ENCODE measurements at places on chromosomes 1 and 21. TPM values are rescaled to one million over a fixed set of nuclear protein-coding genes. Genes with fewer than 3 reads are reported as not detected.

SLAMF6 gene
- total RNA-seq: 34.1 TPM

ADGRL4 gene
- not detected for total RNA-seq

TFF2 gene
- not detected for total RNA-seq

EFNA3 gene
- total RNA-seq: 2.3 TPM

ATAD3C gene
- 0.16 TPM for total RNA-seq

FAM131C gene
- total RNA-seq: 0.41 TPM

ELOVL1 gene
- 74.2 TPM for total RNA-seq

SF3B4 gene
- 107 TPM for total RNA-seq

SELP gene
- total RNA-seq: 0.18 TPM

SLAMF9 gene
- not detected for total RNA-seq

LY9 gene
- 9.2 TPM for total RNA-seq

LRIF1 gene
- total RNA-seq: 20.3 TPM

CCDC27 gene
- total RNA-seq: not detected

PDZK1IP1 gene
- total RNA-seq: not detected

DLGAP3 gene
- total RNA-seq: 0.25 TPM

SLAMF7 gene
- total RNA-seq: 6.8 TPM

NMNAT2 gene
- not detected for total RNA-seq

THRAP3 gene
- 152 TPM for total RNA-seq

RIMS3 gene
- total RNA-seq: 2.5 TPM

SLC39A1 gene
- 41.2 TPM for total RNA-seq

DPH2 gene
- 38.6 TPM for total RNA-seq

KRTAP19-1 gene
- not detected for total RNA-seq

LCE1A gene
- not detected for total RNA-seq

VWA1 gene
- 0.68 TPM for total RNA-seq

LAPTM5 gene
- total RNA-seq: 371 TPM

FCRL1 gene
- total RNA-seq: 0.09 TPM

HES4 gene
- 0.18 TPM for total RNA-seq

CLDN14 gene
- total RNA-seq: not detected

SAMD11 gene
- not detected for total RNA-seq

ANGPTL7 gene
- total RNA-seq: not detected

GBP6 gene
- total RNA-seq: 0.36 TPM
